Activated CD8-positive, alpha-beta T cell treated with anti-CD3 and anti-CD28 coated beads for 36 hours (primary cell): ENCODE measurements at places on chromosomes 12 and 14.

DNA sequence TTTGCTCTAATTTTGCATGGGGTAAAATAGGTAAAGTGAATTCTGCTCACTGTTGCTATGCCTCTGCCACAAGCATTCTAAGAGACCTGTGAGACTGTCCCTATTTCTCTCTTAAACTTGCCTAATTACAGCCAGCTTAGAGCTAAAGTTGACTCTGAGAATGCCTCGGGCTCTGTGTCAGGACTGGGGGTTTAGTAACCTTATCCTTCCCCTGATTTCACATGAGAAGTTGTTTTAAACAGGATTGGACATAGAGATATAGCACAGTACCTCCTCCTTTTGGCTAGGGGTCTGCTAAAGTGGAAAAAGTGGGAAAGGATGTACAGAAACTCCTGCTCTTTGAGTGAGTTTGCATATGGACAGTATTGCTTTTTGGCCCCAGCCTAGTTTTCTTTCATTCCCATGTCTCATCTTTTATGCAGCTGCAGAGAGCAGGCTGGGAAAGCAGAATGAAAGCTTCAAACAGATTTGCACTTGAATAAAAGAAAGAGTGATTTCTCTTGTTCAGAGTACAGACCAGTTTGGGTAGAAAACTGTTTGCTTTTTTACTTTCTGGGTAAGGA, 122.0 kb downstream of the RAD51B start:
- DNase-seq, result no peak

DNA sequence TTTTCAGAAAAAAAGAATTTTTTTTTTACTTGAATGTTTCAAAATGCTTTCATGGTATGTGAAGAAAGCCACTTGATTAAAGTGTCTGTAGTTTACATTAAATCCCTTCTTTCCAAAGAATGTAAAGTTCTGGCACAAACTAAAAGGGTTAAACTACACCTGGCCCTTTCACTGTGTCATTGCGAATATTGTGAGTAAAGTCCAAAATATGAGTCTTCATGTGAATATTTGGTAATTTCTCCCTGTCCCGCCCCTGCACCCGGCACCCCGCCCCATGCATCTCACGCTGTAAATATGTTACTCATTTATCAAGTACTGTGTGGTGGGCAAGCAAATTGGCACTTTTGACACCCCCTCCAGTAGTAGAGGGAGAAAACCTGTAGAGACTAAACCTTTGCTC, 274.7 kb downstream of the TTC6 start:
- DNase-seq, result no peak

GRCh38 chr12:53947743-53948142, 7.0 kb upstream of the HOXC12 start:
- no peak for DNase-seq

GRCh38 chr12:93441081-93441616, 598 bp downstream of the UBE2N start:
- peak; percentile 52 for DNase-seq

- no peak for DNase-seq
Observed at GRCh38 chr12:22223356-22223755, 111.2 kb downstream of the ST8SIA1 start.

DNA sequence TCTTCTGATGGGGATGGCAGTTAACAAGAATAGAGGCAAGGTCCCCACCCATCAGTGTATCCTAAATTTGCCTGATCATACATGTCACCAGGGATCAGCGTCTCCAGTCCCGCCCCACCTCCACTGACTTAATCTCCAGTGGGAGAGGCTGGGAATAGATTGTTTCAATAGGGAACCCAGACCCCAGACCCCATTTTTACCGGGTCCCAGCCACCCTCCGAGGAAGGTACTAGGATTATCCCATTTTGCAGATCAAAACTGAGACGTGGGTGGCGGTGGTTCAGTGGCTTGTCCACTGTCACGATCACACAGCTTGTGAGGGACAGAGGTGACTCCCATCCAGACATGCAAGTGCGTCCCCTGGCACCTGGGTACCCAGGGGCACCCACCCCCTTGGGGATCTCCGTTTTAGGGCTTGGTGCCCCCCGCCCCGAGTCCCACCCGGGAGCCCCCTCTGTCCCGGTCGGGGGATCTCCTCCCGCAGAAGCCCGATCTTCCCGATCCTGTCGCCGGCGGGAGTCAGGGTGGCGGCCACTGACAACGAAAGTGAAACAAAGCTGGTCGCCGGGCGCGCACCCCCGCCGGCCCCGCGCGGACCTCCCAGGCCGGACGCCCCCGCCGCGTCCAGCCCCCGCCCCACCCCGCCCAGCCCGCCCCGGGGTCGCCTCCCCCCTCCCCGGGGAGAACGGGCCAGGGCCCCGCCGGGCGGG, 523 bp downstream of the WSB2 start:
- DNase-seq, result peak; percentile 44

DNA sequence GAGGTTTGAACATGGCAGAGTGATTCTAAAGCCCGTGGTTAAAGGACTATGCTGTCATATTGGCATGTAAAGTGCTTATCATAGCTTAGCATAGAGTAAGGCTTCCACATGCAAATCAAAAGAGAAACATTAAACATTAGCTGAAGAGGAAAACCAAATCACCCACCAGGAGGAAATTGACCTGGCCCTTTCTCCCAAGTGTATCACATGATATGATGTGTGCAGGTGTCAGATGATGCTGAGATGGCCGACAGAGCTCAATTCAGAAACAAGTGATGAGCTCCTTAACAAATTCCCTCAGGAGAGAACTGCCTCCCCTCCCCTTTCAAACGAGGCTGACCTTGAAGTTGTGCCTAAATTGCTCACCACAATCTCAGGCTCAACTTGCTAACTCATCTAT, 217.1 kb upstream of the BTG1 start:
- DNase-seq, result peak; percentile 24

GRCh38 chr14:104388541-104389325, 190.8 kb upstream of the C14orf180 start:
- no peak for DNase-seq

GRCh38 chr14:69059658-69060623, 80.8 kb upstream of the ACTN1 start:
- no peak for DNase-seq

GRCh38 chr12:115324949-115325593, 641.1 kb upstream of the TBX3 start:
- DNase-seq, result no peak

- no peak for DNase-seq
Observed at GRCh38 chr12:944211-944610, 5.3 kb downstream of the RAD52 start.

DNA sequence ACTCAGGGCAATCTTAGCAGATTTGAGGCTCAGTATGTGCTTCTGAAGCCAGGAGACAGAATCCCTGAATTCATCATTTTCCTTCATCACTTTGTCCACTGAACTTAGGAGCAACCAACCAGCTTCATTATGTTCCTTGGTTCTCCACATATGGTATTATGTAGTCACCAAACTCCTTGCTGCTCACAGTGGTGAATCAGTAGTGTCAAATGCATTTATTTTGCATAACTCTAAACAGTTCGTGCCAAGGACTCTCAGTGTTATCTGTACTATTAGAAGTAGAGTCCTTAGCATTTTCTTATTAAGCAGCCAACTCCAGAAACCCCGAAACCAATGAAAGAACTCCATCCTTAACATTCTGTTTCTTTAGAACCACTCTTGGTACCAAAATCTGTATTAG, 466.9 kb upstream of the RGS6 start:
- no peak for DNase-seq

DNA sequence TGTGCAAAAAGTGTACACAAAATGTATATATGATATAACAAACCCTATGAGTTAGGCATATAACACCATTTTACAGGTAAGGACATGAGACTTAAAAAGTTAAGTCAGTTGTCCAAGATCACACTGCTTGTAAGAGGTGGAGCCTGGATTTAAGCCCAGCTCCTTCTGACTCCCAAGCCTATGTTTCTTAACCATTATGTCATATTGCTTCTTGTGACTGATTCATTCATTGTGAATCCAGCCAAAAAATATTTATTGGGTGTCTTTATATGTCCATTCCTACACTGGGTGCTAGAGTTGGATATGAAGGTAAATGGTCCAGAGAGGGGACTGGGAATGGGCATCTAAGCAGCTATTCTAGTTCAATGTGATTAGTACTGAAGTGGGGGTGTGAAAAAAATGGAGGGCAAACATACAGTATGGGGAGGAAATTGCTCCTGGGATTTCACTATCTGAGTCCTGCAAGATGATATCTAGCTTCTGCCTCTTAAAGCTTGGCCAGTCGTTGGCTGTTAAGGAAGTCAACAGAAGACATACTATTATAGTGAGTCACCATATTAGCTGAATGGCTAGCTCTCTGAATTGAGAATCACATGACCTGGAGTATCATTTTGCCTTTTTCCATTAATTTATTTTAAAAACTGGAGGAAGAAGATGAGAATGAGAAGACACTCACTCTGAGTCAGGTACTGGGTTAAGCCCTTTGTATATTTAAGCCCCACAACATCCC, 28.8 kb downstream of the PAX9 start:
- no peak for DNase-seq

DNA sequence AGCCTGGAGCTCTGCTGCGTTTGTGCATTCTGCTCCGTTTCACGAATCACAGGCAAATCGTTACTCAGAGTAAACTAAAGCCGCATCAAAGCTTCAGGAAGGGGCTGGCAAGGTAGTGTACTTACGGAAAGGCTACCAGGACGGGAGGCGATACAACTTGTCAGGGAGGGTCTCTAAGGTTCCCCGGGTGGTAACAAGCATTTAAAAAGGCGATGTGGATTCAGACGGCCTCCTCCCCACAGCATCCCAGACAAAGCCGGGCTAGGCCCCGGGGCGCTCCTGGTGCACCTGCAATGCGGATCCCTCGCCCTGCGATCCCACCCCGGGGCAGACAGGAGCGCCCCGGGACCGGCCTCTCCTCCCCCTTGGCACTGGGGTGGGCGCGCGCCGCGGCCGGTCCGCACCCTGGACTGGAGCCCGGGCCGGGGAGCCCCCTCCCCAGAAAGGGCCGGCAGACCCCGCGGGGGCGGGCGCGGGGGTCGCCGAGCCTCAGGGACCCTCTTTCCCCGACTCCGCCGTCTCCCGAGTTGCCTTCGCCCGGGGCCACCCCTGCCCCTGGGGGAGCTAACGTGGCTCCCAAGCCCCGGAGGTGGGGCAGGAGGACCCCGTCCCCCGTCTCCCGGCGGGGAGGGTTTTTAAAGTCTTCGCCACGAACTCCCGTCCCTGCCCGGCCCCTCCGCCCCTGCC, 718 bp downstream of the CCDC92 start:
- DNase-seq, result peak; percentile 52

DNA sequence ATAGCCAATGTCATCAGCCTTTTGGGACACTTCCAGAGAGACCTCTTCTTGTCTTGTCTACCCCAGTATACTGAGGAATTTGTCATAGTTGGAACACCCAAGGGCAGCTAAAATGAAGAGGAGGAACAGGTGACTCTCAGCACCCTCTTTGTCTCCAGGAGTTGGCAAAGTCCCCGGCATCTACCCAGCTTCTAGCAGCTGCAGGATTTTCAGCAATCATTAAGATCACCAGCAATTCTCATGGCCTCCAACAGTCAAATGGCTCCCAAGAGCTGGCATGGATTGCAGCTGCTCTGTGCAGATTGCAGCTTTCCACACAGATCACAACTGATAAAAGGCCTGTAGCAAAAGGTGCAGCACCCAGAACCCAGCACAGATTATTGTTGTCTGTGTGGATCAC, 32.9 kb downstream of the RERGL start:
- no peak for DNase-seq

GRCh38 chr12:58295268-58295667, 353.9 kb downstream of the ATP23 start:
- DNase-seq, result no peak

DNA sequence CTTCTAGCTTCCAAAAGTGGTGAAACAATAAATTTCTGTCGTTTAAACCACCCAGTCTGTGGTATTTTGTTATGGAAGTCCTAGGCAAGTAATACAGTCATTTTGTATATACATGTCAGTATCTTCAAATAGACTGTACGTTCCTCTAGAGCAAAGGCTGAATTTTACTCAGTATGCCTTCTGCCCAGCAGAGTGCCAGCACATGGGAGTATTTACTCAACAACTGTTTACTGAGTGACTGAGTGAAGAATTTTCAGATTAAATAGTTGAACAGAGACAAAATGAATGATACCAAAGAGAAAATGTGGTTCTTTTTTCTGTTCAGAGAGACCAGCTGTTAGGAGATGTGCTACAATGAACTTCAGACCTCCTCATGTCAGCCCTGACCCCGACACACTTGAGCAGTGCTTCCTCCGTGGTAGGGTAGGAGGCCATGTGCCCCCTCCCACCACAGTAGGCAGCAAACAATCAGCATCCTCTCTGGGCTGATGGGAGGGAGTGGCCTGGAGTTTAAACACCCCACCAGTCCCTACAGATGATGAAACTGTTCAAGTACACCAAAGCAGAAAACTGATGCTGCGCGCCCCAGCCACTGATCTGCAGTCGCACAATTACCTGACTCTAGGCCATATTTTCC, 21.7 kb downstream of the BMP4 start:
- DNase-seq, result no peak

DNA sequence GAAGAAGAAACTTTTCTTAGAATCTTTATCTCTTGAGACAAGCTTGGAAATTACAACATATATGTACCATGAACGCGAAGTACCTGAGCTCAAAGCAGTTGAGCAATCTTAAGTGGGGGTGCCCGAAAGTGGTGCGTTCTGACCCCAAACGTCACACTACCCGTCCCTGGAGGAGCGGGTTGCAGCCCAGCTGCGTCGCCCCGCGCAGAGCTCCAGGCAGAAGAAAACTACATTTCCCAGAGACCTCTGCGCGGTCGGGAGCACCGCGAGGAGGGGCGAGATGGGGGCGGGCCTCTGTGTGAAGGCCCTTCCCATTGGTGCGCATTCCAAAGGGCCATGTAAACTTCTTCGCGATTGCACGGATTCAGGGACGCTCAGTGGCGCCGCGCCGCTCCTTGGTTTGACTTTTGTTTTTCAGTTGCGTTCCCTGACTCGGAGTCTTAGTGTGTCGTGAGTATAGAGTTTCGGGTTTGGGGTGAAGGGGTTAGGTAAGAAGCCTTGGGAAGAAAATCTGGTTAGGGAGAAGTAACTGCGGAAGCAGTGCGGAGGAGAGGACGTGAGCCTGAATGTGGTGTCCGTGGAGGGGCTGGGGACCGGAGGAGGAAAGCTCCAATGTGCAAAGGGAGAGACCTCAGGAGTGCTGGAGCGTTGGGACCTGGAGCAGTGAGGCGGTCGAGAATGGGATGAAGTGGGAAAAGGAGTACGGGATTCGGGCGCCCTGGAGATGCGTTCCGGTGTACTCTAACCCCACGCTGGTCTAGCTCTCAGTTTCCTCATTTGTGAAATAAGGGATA, at the start of gene CCDC77:
Gene CCDC77, plus strand, starts transcription at position 410 of the 794 bp plus-strand sequence. CDS start 7,740 bp downstream, outside the sequence.
- peak; percentile 95 for DNase-seq

GRCh38 chr12:28708918-28709371, 440.1 kb upstream of the FAR2 start:
- no peak for DNase-seq
